Uterus (tissue), 4 donors: ENCODE measurements at places on chromosomes 5 and 9. TPM values are rescaled to one million over a fixed set of nuclear protein-coding genes. Genes with fewer than 3 reads are reported as not detected.

Gene KCNIP1
- total RNA-seq: 2.2 TPM

- no peak for DNase-seq
Observed at GRCh38 chr5:8650186-8650585, 781.2 kb downstream of the MTRR start.

GRCh38 chr5:1464096-1464446 is 18.8 kb upstream of the SLC6A3 start:
- no peak for DNase-seq

DNA sequence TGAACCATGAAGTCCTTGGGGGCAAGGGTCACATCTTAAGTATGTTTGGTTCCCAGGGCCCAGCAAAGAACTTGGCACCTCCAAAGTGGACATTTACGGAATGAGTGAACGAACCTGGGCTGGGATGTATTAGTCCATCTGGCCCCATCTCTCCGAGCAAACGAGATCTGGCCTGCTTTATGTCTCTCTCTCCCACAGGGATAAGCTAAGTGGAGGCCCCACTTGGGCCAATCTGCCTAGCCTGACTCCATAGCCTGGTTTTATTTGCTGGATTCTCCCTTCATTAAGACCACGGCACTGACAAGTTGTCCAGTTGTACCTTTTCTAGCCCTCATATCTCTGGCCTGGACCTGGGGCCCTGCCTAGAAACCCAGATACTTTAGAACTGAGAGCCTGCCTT is 2.1 kb downstream of the TTLL11 start:
- no peak for DNase-seq

DNA sequence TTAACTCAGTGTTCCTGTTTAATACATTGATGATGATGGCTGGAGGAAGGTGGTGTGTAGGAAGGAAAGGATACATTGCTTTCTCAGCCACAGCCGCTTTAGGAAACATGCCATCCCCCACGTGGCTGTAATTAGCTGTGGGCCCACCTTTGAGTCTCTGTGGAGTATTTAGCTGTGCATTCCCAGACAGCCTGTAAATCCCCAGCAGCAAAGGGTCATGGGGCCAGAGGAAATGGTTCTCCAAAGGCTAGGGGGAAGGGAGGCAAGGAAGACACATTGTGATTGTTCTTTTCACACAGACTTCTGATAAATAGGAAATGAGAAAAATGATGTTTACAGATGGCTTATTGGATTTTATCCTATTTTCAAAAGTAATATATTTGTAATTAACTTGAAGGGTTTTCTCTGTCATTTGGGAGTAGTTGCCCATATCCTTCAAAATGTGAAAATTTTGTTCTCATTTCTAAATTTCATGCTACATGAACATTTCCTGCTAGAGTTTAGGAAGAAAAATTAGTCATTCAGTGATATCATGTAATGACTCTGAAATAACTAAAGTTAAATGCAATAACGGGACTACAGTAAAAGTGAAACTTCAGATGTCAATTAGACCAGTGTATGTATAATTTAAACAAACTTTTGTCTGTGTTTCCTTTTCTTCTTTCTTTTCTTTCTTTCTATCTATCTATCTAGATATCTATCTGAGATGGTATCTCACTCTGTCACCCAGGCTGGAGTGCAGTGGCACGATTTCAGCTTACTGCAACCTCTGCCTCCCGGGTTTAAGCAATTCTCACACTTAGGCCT is 24.3 kb upstream of the F2R start:
- DNase-seq: no peak

DNA sequence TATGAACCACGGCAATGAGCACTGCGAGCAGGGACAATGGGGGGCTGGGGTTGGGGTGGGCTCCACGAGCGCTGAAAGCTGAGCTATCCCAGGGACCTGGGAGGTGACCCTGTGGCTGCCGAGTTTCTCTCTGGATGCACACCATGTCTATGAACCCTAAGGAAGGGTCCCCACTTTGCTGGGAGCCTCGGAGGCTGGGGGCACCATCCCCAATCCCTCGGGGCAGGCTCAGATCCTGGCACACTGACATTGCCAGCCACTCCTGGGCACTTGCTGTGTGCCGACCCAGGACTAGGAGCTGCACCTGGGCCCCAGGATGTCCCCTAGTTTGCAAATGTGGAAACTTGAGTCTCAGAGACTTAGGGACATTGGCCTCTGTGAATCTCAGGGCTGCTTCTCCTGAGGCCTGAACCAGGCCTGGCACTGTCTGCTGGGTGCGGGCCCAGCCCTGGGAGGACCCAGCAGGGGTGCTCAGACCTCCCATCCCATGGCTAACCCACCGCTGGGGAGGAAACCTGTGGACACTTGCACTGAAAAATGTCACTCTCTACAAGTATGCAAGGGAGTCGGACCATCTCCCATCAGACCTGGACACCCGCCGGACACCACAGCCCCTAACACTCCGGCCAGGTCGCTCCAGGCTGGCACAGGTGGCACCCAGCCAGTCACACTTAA is 13.0 kb upstream of the CAMSAP1 start:
- DNase-seq: no peak

- no peak for DNase-seq
Observed at GRCh38 chr5:151257731-151258181, 4.8 kb downstream of the GM2A start.
